ENCODE measurements at places on chromosomes 7 and 10.

GRCh38 chr10:15046626-15047025 is 2.9 kb downstream of the OLAH start:
- no peak for DNase-seq

- no peak for DNase-seq
Observed at GRCh38 chr10:7541137-7542087, 125.4 kb downstream of the ITIH5 start.

DNA sequence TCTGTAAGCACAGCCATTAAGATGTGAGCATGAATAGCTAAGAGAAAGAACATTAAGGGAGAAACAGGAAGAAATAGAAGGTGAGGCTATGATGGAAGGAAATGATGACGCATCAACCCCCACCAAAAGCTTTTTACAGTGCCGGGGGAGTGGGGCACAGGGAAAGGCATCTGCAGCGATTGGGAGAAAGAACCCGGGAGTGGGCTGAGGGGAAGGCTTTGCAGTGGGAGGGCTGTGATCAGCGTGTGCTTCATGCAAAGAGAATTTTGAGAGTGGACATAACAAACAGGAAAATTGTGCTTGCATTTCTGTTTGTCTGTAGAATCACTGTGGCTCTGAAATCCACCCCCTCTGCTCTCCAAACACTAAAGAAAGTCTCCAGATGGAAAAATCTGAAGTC is 250.8 kb downstream of the KCNMA1 start:
- DNase-seq: no peak

DNA sequence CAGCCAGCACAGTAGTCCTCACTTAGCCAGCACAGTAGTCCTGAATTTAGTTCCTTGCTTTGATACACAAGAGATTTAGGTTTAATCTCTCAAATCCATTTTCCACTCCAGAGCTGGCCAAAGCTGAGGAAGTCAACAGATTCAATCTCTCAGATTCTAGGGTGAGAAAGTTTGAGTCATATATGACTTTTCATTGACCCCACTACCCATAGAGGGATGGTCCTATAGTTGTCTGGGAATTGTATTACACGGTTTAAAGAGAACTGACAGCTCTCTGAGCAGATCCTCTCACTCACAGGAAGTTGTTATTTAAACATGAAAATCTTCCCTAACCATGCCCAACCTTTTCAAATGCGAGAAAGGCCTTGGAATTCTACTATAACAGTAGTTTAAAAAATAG is 641.8 kb upstream of the SEMA3D start:
- no peak for DNase-seq

- DNase-seq: no peak
Observed at GRCh38 chr7:78039790-78040776, 241.5 kb downstream of the PHTF2 start.

DNA sequence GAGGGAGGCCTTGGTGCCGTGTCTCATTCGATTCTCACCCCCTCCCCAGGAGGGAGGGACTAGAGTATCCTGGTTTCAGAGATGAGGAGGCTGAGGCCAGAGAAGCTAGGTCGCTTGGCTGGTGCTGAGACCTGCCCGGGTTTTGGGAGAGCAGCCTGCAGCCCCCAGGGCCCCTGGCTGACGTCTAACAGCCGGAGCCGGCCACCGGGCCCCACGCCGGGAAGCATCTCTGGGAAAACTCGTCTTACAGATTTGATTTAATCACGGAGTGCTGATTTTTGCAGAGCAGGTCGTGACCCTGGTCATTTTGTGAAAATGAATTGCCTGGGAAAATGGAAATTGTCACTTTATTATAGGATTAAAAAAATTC is 97.5 kb downstream of the MICALL2 start:
- DNase-seq: no peak

- DNase-seq: no peak
Observed at GRCh38 chr10:52030051-52030790, 283.9 kb upstream of the DKK1 start.

DNA sequence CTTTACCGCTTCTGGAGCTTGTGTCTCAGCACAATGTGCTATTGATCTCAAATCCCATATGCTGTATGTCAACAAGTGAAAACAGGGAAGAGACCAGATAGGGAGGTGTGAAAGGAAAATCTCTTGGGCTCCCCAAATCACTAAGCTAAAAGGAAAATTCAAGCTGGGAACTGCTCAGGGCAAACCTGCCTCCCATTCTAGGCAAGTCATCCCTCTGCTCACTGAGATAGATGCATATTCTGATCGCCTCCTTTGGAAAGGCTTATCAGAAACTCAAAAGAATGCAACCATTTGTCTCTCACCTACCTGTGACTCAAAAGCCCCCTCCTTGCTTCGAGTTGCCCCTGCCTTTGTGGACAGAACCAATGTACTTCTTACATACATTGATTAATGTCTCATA is 161.1 kb upstream of the LYZL1 start:
- DNase-seq: no peak

DNA sequence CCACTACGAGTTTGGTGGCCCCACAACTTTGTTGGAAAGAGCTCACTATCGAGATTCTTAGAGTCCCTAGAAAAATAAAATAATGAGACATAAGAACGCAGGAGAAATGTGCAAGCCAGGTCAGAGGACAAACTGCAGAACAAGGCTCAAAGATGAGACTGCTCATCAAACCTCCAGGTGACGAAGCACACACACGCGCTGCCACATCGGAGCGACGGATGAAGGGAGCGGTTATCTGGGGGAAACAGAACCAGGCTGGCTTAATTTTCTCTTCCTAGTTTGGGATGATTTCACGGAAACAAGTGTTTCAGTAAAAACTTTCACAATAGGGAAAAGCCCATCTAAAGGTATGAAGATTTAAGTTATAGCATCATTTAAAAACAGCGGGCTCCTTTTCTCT is 231.3 kb downstream of the SFMBT2 start:
- no peak for DNase-seq

DNA sequence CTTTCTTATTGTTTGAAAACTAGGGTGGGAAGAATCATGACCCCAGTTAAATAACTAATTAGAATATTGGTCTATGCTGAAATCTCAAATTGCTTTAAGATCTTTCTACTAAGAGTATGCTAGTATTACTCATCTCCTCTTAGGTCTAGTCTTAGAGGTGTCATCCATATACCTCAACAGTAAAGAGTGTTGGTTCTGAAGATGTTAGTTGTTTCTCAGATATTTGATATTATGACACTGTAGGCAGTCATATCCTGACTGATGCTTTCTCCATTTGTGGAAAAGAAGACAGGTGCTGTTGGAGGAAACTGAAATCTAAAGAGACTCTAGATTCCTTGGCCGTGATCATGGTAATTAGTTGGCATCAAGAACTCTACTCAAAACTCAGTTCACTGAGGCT is 21.2 kb downstream of the BPGM start:
- DNase-seq: no peak

- no peak for DNase-seq
Observed at GRCh38 chr7:2663960-2664359, 24.0 kb upstream of the AMZ1 start.

DNA sequence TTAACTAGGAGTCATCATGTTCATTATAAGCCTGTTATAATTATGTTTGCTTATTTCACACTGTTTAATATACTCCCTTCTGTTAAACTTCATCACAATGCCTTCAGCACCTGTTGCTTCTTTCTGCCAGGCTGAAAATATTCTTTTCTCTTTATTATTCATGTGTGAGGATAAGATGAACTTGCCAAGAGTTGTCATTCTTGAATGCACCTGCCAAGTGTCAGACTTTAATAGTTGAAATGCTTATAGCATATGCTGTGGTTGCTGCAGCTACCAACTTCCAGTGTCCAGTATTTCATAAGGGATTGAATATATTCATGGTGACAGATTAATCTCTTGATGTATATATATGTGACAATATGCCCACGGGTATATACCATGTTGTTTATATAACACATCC is 339.2 kb upstream of the MEOX2 start:
- no peak for DNase-seq

- DNase-seq: no peak
Observed at GRCh38 chr10:128296253-128297007, 170.2 kb upstream of the MKI67 start.

- no peak for DNase-seq
Observed at GRCh38 chr10:74150204-74150989, at the start of gene AP3M1. AP3M1 (minus strand) TSS chr10:74150828; CDS start chr10:74138379, 12,449 bp downstream.

GRCh38 chr10:2576892-2577291 is 490.5 kb upstream of the PFKP start:
- DNase-seq: no peak

GRCh38 chr7:116200963-116201362 is 9.4 kb upstream of the TES start:
- no peak for DNase-seq

DNA sequence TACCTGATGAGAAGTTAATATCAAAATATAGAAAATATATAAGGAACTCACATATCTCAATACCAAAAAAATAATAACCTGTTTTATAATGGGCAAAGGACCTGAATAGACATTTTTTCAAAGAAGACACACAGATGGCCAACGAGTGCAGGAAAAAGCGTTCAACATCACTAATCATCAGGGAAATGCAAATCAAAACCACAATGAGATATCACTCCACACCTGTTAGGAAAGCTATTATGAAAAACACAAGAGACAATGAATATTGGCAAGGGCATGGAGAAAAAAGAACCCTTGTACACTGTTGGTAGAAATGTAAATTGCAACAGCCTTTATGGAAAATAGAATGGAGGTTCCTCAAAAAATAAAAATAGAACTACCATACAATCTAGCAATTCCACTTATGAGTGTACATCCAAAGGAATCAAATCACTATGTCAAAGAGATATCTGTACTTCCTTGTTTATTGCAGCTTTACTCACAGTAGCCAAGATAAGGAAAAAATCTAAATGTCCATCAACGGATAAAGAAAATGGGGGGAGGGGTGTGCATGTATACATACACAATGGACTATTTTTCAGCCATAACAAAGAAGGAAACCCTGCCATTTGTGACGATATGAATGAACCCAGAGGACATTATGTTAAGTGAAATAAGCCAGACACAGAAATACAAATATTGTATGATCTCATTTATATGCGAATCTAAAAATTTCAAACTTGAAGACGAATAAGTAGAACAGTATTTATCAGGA is 3.6 kb upstream of the ALOX5 start:
- no peak for DNase-seq

DNA sequence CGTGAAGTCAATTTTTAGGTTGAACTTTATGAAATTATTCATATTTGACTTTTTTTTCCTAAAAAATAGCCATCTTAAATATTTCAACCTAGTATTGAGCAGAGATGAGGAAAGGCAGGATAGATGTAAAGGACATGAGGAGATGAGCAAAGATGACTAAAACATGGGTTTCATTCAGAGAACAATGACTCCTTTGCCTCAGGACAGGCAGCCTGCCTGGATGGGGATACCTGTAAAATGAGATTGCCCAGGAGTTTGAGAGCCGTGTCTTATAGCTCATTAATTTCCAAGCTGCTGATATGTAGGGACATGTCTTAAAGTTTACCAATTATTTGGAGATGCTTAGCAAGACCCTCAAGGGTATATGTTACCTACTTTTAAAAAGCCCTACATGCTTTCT is 243.8 kb upstream of the MDFIC start:
- no peak for DNase-seq

DNA sequence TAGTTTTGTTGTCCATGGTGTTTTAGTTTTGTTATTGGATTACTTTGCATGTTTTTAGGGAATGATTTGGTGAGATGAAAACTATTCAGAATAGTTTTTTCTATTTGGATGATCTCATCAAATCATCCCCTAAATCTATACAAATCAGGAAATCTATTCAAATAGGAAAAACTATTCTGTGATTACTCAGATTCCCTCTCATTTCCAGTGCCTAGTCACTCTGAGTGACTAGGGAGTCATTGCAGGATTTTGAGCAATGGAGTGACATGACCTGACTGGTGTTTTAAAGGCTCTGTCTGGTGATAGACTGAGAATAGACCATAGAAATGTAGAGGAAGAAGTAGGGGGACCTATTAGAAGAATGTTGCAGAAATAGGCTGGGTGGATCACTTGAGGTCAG is 72.4 kb downstream of the TPST1 start:
- no peak for DNase-seq

- no peak for DNase-seq
Observed at GRCh38 chr7:110309941-110310340, 781.0 kb upstream of the LRRN3 start.

DNA sequence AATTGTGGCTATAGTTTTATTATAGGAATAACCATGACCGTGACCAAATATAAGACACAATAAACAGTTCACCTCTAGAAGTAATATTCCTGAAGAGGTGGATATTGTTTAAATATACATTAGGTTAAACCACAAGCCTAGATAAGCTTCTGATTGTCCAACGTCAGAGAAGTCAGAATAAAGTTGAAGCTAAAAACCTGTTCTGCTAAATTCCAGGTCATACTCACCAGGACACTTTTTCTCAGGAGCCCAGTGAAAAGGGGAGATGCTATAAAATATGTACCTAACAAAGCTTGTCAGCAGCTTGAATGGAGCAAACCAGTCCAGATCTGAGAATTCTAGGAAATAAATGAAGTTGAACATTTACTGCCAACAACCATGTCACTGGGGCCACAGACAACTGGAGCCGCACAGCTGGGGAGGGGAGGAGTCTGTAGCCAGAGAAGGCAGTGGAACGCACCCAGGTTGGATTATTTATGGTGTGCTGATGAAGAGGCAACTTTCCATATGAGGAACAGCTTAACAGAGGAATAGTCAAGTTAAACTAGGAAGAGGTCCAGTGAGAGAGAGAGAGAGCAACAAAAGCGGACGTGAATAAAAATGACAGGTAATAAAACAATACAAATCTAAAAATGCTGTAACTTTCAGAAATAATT is 191.1 kb downstream of the ZNF438 start:
- no peak for DNase-seq

- no peak for DNase-seq
Observed at GRCh38 chr7:901041-901387, 24.7 kb downstream of the GET4 start.

DNA sequence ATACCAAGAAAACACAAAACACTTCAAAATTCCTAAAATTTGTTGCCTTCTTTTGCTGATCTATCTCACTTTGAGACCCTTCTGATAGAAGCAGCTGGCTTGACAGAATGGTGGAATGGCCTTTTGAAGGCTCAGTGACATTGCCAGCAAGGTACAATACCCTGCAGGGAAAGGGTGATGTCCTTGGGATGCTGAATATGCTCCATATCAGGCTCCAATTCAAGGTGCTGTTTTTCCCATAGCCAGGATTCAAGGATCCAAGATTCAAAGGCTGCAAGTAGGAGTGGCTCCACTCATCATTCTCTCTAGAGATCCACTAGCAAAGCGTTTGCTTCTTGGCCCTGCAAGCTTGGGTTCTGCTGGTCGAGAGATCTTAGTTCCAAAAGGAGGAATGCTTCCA is 120.4 kb downstream of the USP6NL start:
- DNase-seq: no peak

- no peak for DNase-seq
Observed at GRCh38 chr10:71052708-71053107, 159.7 kb upstream of the UNC5B start.

DNA sequence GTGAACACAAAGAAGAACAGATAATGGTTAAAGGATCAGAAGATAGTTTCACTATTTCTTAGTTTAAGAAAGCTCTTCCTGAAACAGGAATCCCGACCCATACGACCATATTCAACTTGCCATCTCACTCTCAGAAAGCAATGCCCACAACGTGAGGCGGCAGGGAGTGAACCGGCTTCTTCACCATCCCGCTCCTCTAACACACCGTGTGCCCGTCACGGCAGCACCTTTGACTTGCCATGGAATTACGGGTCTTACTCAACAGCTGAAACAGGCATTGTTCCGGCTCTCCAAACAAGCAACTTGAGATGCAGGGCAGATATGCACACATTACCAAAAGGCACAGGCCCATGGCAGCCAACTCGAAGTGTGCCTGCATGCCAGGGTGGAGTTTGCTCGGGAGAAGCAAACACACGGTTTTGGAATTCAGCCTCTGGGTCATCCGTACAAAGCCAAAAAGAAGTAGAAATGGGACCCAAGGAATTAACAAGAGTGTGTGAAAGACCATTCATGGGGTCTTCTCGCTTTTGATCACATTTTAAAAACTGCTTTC is 293.6 kb downstream of the DNAJB6 start:
- no peak for DNase-seq
